Activated CD4-positive, alpha-beta T cell treated with anti-CD3 and anti-CD28 coated beads, Interleukin-2, amount 50 U/mL, for 48 hours (primary cell): ENCODE measurements at places on chromosomes 1 and 21.

DNA sequence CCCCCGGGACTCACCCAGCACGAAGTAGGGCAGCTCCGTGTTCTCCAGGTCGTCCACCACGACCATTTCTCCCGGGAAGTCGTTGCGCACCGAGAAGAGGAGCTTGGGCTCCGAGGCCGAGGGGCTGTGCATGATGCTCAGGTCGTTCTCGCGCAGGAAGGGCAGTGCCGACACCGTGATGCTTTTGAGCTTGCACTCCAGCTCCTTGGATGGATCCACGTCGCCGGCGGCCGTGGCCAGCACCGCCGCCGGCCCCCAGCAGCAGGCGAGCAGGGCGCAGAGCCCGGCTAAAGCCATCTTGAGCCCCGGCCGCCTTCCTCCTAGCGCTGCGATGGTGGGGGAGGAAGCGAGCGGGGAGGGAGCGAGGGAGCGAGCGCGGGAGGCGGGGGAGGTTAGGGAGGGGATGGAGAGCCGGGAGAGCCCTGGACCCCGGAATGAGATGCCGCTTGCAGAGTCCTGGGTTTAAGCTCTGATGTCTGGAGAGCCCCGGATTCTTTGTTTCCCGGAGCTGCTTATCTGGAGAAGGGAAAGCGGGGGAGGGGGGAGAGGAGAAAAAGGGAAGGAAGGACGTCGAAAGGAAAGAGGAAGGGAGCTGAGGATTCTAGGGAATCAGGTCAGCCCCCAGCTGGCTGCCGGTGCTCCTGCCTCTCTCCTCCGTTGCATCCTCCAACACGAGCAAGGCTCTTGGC, at the start of gene ASTN1:
ASTN1 (minus strand) TSS at position 333 of the 689 bp plus-strand sequence; CDS start at position 297, 36 bp downstream.
- DNase-seq: no peak

GRCh38 chr1:169072945-169073725, 33.4 kb upstream of the ATP1B1 start:
- no peak for DNase-seq

DNA sequence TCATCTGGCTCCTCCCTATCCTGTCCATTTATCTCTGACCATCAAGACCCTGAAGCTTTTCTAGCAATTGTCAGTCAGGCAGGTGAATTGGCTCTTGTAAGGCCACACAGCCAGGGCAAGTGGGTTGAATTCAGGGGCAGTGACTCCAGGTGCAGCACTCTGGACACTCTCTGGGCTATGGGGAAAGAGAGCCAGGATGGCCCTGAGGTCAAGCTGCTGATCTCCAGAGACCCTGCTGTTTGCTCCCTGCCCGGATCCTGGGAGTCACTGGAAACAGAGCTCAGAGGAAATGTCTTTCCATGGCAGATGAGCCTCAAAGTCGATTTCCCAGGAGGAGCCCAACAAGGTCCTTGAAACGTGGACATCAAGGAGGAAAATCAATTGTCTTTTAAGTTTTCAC, 184.4 kb downstream of the C1orf94 start:
- no peak for DNase-seq

DNA sequence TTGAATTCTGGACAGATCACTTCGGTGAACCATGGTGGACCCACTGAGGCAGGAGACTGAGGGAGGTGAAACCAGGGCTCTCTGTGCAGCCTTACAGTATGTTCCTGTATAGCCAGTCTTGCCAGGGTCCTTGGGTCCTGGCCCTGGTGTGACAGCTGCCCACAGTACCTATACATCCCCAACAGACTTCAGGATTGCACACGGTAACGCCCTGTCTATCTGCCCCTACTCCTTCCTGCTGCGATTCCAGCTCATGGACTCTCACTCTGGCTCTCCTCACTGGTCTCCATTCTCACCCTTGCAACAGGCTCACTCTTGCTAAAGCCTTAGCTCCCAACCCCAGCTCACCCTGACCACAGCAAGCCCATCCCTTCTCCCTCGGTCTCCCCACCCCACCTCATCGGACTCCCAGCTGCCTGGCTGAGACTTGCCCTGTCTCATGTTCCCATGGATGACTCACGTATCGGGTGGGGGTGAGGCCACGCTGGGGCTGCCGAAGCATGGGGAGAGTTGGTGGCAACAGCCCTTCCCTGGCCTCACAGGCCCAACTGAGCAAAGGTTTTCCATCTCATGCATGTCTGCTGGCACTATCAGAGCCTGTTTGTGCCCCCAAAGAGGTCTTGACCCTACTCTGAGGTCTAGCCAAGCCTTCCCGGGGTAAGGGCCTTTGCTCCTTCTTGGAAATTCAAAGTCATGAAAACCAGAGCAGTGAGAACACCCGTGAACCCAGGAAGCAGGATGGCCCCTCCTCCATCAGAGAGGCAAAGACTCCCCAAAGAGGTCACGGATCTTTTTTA, 7.1 kb downstream of the PHLDA3 start:
- DNase-seq: no peak

- no peak for DNase-seq
Measured at GRCh38 chr1:207891148-207891547, 19.8 kb downstream of the CD34 start.

DNA sequence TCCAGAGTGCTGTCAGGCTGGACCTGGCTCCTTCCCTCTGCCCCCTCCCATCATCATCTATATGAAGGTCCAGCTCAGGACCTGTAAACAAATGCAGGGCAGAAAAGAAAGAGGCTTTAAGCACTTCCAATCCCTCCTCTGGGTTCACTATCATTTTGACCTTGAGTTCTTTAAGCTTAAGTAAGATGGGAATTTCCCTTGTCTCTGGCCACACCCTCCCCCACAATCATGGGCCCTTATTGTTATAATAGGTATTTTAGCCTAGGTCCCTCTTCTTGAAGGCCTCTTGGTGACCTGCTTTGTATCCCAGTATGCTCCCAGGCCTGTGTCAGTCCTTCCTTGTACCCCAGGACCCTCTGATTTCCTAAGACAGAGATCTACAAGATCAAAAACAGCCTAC, 45.1 kb upstream of the EPS15 start:
- DNase-seq: peak; percentile 6

GRCh38 chr21:44079846-44080245, 27.4 kb upstream of the PWP2 start:
- DNase-seq: no peak

- DNase-seq: no peak
Measured at GRCh38 chr1:33317354-33317753, 3.5 kb downstream of the A3GALT2 start.

GRCh38 chr1:220123889-220124288, 30.0 kb downstream of the IARS2 start:
- DNase-seq: peak; percentile 13

GRCh38 chr1:220796530-220796929, 9.8 kb downstream of the MTARC1 start:
- no peak for DNase-seq

GRCh38 chr1:66752671-66753371, 562 bp downstream of the DYNLT5 start:
- no peak for DNase-seq

GRCh38 chr1:37267111-37267835, 207.1 kb upstream of the ZC3H12A start:
- no peak for DNase-seq

- DNase-seq: no peak
Measured at GRCh38 chr1:226863446-226863845, 7.0 kb upstream of the PSEN2 start.

- no peak for DNase-seq
Measured at GRCh38 chr1:25724966-25725365, 75.0 kb upstream of the SELENON start.

DNA sequence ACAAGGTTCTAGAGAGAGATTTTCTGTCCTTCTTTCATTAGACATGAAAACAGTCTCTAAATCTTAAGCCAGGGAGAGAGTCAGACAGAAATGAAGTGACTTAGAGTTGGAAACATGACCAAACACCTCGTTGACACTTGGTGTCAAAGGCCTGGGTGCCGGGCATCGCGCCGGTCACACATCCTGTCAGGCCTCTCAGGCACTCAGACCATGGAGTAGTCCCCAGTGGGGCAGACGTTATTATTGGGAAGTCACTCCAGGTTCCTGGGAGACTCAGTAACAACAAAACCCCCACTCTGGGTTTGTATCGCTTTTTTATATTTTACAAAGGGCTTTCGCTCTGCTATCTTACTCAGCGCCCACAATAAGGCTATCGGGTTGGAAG, 25.8 kb downstream of the KCNN3 start:
- no peak for DNase-seq

- DNase-seq: peak; percentile 13
Measured at GRCh38 chr1:46490656-46491442, 1.2 kb downstream of the DMBX1 start.

DNA sequence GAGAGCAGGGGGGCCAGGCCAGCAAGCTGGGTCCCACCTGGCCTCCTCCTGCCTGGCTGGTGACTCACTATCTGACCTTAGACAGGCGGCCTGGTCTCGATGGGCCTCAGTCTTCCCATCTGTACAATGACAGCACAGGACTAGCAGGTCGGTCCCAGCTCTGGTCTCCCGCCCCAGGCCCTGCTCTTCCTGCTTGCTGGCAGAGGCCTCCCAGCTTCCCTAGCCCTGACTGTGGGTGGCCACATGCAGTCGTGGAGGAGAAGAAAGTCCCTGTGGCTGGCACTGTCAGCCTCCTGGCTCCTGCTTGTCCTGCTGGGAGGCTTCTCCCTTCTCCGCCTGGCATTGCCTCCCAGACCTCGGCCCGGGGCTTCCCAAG, 817 bp downstream of the EXTL1 start:
- no peak for DNase-seq

GRCh38 chr1:18021242-18021641, 86.4 kb upstream of the IGSF21 start:
- DNase-seq: no peak

- DNase-seq: no peak
Measured at GRCh38 chr21:25080141-25080540, 527.1 kb downstream of the MRPL39 start.

GRCh38 chr1:214264196-214264595, 16.8 kb upstream of the SMYD2 start:
- DNase-seq: no peak

DNA sequence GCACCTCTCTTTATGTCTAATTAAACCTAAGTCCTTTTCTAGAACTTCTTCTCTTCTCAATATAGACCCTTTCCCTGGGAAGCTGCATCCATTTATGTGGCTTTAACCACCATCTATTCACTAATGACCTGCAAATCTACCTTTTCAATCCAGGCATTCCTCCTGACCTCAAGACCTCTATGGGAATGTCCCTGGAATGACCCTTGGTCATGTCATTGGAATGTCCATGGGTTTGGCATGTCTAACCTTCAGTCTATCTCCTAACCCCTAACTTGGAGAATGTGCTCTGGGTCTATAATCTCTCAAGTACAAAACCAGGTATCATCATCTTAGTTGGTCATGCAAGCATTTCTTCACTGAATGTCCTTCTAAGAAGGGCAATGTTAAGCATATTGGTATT, 196.1 kb downstream of the KCNH1 start:
- DNase-seq: no peak

DNA sequence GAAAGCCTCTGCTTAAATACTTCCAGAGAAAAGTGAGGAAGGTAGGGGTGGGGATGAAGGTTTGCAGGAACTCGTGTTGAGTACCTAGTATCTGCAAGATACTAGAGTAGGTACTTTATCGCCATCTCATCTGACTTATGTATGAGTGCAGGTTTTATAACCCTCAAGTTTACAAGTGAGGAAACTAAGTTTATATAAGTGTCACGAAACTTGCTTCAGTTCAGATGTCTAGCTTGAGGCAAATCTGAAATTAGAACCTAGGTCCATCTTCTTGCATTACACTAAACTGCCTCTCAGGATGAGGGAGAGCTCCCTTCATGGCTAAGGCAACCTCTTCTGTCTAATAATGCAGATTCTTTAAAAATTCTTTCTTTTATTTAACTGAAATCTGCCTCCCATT, 43.5 kb downstream of the NFIA start:
- no peak for DNase-seq

DNA sequence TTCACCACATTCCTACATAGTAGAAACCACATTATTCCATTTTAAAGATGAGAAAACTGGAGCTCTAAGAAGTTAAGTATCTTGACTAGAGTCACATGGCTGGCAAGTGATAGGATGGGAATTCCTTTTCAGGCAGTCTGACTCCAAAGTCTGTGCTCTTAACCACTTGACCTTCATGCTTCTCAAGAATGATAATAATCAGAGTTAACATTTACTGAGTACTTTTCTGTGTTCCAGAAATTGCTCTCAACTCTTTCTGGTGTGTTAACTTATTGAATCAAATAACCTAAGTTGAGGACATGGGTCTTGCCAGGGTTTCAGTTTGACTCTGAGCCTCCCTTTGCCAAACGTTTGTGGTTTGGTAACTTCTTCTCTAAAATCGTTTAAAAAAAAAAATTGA, 169.4 kb downstream of the RASAL2 start:
- DNase-seq: no peak

DNA sequence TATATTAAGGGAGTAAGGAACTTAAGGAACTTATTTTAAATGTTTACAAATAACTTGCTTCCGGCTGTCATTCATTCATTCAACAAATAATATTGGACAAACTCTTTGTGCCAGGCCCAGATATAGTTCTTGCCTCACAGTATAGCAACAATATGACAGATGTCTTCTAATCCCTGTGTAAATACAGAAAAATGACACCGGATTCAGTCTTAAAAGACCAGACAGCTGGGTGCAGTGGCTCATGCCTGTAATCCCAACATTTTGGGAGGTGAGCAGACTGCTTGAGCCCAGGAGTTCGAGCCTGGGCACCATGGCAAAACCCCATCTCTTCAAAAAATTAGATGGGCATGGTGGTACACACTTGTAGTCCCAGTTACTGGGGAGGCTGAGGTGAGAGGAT, 23.7 kb downstream of the EIF2B3 start:
- no peak for DNase-seq

- DNase-seq: no peak
Measured at GRCh38 chr1:93672477-93673162, 9.0 kb downstream of the BCAR3 start.

GRCh38 chr1:115466433-115466832, 128.4 kb upstream of the NGF start:
- no peak for DNase-seq

- no peak for DNase-seq
Measured at GRCh38 chr1:28835237-28835650, 23.3 kb downstream of the OPRD1 start.

GRCh38 chr1:30809514-30810263, 52.1 kb upstream of the LAPTM5 start:
- no peak for DNase-seq

GRCh38 chr1:21437341-21437640, 2.6 kb upstream of the NBPF3 start:
- no peak for DNase-seq

GRCh38 chr1:103341377-103341880, 184.1 kb upstream of the RNPC3 start:
- DNase-seq: no peak

- DNase-seq: no peak
Measured at GRCh38 chr1:22338071-22338765, 113.4 kb upstream of the ZBTB40 start.

GRCh38 chr1:213159376-213159775, 108.3 kb downstream of the RPS6KC1 start:
- DNase-seq: no peak

GRCh38 chr1:54408147-54409066, 2.2 kb upstream of the SSBP3 start:
- no peak for DNase-seq

DNA sequence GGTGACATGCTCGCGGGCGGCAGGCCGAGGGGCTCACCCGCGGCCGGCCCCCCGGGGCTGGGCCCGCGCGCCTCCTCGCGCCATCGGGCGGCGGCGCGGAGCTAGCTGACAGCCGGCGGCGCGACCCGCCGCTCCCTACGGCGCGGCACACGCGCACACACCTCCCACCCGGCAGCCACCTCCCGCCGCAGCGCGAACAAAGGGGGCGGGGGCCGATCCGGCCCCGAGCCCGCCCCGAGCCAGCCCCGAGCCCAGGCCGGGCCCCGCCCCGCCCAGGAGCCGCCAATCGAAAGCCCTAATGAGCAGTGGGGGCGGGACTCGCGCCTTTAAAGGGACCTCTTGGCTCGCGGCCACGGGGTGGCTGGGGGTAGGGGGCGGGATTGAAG, at the start of gene KIF21B:
KIF21B (minus strand) TSS at position 198 of the 386 bp plus-strand sequence. CDS start 331 bp downstream, outside the sequence.
- DNase-seq: peak; percentile 89
